Immature natural killer cell (primary cell): ENCODE measurements at places on chromosomes 13 and 19. TPM values are rescaled to one million over a fixed set of nuclear protein-coding genes. Genes with fewer than 3 reads are reported as not detected.

Gene HTR2A
- polyA plus RNA-seq: not detected

Gene UBL3
- polyA plus RNA-seq: 32.5 TPM

Gene GARIN5A
- 0.68 TPM for polyA plus RNA-seq

Gene OSCAR
- 0.33 TPM for polyA plus RNA-seq

Gene HOOK2
- polyA plus RNA-seq: 2.1 TPM

DNA sequence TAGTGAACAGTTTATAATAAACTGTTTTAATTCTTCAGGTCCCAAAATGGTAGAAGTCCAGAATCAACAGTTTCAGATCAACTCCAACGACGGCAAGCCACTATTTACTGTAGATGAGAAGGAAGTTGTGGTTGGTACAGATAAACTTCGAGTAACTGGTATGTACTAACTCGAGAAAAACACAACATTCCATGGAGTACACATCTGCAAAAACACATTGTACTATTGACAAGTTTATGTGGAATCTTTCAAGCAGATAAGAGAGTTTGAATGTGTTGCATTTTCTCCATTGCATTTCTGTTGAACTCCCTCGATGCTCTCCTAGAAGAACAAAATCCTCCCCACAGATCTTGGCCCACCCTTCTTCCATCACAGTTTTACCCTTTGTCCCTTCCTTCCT is 98.5 kb downstream of the SGCG start:
- H3K27me3 ChIP-seq: no peaks in the 10 kb centered on the region
- DNase-seq: no peak
- H3K36me3 ChIP-seq: no peaks in the 10 kb centered on the region
- H3K27ac ChIP-seq: no peak overlapping the region

- peaks cover 45% of the 10 kb centered on the region for H3K4me1 ChIP-seq
- H3K36me3 ChIP-seq: no peaks in the 10 kb centered on the region
- peak overlapping the region; percentile 98 for H3K27ac ChIP-seq
- peak; percentile 64 for DNase-seq
- H3K4me3 ChIP-seq: peak overlapping the region; percentile 99
Observed at GRCh38 chr13:74132776-74133656, 1.2 kb downstream of the KLF12 start.

GRCh38 chr13:44220948-44221347 is 152.7 kb upstream of the SERP2 start:
- no peaks in the 10 kb centered on the region for H3K4me1 ChIP-seq
- no peak overlapping the region for H3K4me3 ChIP-seq
- peaks cover 1% of the 10 kb centered on the region for H3K27me3 ChIP-seq
- H3K27ac ChIP-seq: no peak overlapping the region

DNA sequence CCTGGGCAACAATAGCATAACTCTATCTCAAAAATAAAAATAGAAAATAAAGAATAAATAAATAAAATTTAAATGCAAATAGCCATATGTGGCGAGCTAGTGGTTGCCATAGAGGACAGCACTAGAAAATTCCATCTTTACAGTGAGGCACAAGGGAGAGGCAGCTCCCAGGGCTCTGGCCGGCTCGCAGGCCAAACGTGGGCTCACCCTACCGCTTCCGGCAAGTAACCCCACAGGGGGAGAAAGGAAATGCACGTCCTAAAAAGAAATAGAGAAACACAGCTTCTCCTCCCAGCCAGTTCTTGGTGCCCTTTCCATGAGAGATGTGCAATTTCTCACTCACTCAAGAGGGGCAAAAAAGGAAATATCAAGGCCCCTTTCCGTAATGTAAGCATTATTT is 12.4 kb upstream of the GRWD1 start:
- H3K36me3 ChIP-seq: no peaks in the 10 kb centered on the region
- no peak for DNase-seq

- no peak overlapping the region for H3K27ac ChIP-seq
- no peak overlapping the region for H3K4me3 ChIP-seq
- no peaks in the 10 kb centered on the region for H3K36me3 ChIP-seq
- H3K27me3 ChIP-seq: peaks cover 3% of the 10 kb centered on the region
Observed at GRCh38 chr13:82702513-82702912, 1179.8 kb downstream of the SLITRK1 start.

DNA sequence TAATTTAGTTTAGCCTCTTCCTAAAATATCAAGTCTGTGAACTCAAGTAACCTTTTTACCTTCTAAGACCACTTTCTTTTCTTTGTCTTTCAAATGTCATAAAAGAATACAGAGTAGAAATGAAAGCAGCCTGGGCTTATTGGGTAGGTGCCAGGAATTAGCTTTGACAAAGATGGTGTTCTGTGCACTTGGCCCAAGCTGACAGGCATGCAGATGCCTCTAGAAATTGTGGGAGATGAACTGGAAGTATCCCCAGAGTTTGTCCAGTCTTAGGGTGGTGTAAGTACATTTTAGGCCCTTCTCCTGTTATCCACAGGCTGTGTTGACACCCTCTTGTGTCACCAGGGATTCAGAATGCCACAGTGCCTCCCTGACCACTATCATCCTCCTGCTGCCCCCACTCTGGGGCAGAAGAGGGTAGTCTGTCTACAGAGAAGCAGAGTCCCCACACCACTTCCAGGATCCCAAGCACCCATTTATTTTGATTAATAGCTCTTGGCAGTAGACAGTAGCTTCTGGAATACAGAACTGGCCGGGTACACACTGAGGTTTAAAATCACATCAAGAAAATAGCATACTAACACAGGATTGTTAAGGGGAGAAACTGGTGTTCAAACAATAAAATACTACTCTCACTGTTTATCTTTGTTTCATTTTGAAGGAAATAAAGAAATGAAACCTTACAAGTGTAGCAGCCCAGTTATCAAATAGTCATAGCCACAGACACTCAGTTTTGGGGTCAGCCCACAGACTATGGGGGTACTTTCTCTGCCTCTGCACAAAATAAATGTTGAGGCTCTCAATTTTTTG is 343.2 kb downstream of the KCNRG start:
- no peak overlapping the region for H3K27ac ChIP-seq
- H3K4me1 ChIP-seq: peaks cover 38% of the 10 kb centered on the region
- peaks cover 1% of the 10 kb centered on the region for H3K27me3 ChIP-seq
- H3K36me3 ChIP-seq: no peaks in the 10 kb centered on the region

- H3K4me3 ChIP-seq: no peak overlapping the region
- no peak overlapping the region for H3K27ac ChIP-seq
- no peaks in the 10 kb centered on the region for H3K36me3 ChIP-seq
- no peak for DNase-seq
Observed at GRCh38 chr13:59673286-59673685, 490.4 kb downstream of the DIAPH3 start.

DNA sequence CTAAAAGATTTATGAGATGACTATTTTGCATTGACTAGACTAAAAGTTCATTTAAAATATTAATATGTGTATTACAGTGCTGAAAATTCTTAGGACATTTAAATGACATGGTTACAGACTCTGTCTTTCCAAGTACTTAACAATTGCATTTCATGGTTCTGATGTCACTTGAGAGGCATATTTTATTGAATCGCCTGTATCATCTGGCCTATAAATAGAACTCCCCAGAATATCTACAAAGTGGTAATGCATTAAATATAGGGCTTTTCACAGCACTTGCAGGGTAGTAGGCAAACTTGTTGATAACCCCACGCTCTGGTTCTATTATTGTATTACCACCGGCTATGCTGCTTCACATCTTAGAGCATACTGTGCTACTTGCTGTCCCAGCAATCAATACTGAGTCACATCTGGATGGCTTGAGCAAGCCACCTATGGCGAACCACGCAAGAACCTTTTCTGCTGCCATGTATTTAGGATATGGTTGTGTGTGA is 400.6 kb downstream of the HS6ST3 start:
- no peak overlapping the region for H3K4me3 ChIP-seq
- H3K36me3 ChIP-seq: peaks cover 4% of the 10 kb centered on the region
- H3K27me3 ChIP-seq: no peaks in the 10 kb centered on the region
- no peaks in the 10 kb centered on the region for H3K4me1 ChIP-seq
- H3K27ac ChIP-seq: no peak overlapping the region
- no peak for DNase-seq
